ENCODE measurements at places on chromosomes 1 and 21.

DNA sequence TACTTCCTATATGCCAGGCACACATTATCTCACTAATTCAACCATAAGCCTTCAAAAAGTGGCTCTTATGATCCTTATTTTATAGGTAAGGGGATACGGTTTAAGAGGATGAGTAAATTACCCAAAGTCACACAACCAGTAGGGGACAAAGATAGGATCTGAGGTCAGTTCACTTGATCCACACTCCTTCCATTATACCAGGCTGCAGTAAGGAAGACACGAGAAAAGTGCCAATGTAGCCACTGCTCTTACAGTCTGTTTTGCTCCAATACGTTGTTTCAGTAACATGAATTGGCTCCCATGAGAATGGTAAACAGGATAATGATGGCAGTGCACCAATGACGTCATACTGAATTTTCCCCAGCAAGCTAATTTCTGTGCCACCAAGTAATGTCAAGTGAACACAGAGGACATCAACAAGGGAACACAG, 15.4 kb upstream of the GUCA2A start:
- no peak for DNase-seq

- DNase-seq: no peak
Observed at GRCh38 chr1:109807822-109808680, 44.3 kb upstream of the EPS8L3 start.

DNA sequence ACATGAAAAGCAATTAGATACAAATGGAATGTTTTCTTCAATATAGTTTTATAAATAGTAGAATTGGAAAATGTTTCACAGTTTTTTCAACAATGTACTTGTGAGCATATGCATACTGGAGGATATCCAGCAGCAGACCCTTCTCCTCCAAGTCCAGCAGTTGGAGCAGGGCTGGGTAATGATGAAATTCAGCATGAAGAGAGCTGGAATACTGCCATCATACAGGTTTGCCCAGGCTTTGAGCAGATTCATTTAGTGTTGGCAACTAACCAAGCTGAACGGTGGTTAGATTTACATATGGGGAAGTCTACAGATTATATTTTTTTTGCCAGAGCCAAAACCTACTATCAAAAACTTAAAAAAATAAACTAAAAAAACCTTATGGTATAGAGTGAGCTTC, 38.3 kb downstream of the WDR3 start:
- no peak for DNase-seq

GRCh38 chr1:201506557-201507359, at the start of gene CSRP1:
TSS of gene CSRP1 (minus strand) at chr1:201507123. CDS start at chr1:201496303, 10,820 bp downstream.
- peak; percentile 57 for DNase-seq

DNA sequence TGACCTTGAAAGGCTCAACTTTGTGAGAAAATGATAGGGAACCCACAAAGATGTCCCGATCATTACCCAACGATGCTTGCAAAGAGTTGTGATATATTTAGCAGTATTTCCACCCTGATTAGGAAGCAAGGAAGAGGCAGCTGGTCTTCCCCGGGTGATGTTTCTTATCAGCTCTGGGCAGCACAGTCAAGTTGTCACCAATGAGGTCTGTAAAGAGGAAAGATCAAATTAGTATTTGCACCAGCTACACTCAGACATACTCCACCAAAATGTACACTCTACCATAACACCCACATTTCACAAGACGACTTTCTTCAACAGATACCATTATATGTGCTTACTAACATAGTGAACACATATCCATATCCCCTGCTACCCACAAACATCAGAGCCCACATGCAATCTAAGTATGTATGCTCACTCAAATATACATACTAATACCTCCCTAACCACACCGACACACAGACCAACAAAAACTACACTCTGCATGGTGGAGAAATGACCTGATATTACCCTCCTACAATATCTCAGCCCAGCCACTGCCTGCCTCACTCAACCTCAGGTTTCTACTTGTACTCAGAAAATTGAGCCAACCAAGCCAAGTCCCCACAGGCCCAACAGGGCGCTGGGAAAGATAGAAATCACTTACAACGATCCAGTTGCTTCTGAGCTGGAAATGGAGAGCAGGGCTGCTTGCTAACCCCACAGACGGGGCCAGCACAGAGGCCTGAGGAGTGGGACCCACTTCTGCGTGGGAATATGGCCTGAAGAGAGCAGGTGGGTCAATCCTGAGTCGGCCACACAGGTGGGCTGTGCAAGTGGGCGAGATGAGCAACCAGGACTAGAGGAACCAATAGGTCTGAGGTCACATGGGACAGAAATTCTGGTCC, 4.6 kb upstream of the BTG2 start:
- no peak for DNase-seq

Measured in activated CD4-positive, CD25-positive, alpha-beta regulatory T cell treated with anti-CD3 and anti-CD28 coated beads, Interleukin-2, amount 50 U/mL, for 16 hours (primary cell).